ENCODE measurements at places on chromosomes 12 and 14. TPM values are rescaled to one million over a fixed set of nuclear protein-coding genes. Genes with fewer than 3 reads are reported as not detected.

The DLK1 gene
- total RNA-seq, result 592 TPM

DNA sequence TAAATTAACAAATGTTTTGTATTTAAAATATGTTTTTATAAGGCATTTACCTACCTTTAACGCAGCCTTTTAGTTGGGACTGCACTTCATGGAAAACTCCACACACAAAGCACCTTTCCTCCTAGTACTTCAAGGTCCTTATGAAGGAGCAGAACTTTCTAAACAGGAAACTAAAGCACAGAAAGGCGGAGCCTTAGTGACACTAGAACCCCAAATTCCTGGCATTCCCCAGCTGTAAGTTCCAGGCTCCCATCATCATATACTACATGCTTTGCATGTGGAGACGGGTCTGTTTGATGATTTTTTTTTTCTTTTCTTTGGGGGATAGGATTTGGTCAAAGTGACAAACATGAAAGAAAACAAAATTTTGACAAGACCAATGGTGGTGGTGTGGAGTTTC lies 39.5 kb downstream of the STXBP6 start:
- no peak for DNase-seq

The LMNTD1 gene
- total RNA-seq, result not detected

The EP400 gene
- 15.4 TPM for total RNA-seq

DNA sequence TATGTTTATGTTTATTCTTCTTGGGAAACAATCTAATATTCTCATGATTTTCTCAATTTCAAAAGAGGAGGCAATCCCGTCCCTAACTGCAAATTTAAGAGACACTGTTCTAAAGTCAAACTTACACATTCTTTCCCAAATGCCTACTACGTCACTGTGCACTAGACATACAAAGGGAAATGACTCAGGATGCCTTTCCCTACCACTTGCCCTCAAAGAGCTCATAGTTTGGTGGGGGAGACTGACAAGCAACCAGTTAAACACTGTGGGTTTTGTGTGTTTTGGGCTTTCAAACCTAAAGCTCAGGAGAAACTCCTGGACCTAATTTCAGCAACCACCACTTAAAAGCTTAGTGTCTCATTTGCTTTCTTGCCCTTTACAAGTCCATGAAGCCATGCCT lies 58.4 kb downstream of the ATP2B1 start:
- DNase-seq, result no peak

GRCh38 chr12:123388951-123389559 lies 5.1 kb downstream of the KMT5A start:
- no peak for DNase-seq

DNA sequence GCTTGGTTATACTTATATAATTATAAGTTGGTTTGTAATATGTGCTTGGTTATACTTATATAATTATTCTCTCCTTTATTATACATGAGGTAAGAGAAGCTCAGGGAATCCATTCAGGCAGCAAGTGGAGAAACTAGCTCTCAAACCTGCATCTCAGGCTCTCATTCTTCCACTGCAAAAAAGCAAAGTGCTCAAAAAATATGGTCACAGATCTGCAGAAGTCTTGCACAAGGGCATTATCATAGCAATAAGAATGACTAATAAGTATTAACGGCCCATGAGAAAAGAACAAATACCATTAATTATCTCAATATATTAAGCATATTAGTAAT lies 476 bp upstream of the TRAFD1 start:
- DNase-seq, result no peak

DNA sequence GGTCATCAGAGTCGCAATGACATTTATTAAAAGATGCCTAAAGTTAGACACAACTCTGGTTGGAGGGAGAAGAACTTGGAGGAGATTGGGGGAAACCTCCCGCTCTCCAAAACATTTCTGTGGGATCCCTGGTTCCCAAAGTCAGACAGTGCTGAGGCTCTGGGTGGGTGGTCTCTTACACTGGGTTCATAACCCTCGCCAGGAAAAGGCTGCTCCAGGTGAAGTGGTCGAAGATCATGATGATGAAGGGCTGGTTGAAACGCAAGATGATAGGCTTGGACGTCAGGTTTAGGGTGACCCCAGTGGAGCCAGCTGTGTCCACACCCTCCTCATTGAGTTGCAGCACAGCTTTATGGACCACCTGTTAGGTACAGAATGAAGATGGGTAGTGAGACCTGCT lies 11.2 kb upstream of the SERPINA10 start:
- DNase-seq, result no peak

- no peak for DNase-seq
Observed at GRCh38 chr14:61877035-61877390, 114.8 kb downstream of the SNAPC1 start.

GRCh38 chr12:124242529-124243065 lies 52.3 kb upstream of the RFLNA start:
- DNase-seq, result no peak

DNA sequence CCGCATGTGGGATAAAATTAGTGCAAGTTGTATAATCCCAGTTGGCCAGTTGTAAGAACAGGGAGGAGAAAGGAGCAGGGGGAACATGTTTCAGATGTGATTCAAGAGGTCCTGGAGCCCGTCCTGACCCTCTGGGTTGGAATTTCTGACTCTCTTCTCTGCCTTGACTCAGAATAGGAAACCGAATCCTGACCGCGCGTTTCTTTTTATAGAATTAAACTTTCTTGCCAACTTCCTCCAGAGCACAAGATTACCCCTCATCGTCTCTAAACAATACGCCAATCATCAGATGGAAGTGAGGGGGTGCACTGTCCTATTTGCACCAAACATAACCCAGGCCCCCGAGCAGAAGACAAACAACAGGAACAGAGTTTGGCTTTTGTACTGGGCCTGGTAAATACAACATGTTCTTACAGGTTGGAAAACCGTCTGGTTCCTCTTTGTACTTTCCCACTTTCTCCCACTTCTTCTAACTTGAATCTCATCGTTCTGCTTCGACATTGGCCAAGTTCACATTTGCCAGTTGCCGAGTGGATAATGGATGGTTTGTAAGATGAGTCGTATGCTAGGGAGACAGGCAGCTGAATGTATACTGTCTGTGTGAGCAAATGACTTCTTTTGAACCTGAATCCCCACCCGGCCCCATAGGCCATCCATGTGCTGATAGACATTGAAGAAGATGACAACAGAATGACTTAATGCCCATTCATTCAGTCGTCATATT lies 42.6 kb upstream of the MED13L start:
- peak; percentile 89 for DNase-seq

- no peak for DNase-seq
Observed at GRCh38 chr12:52413782-52414345, 7.7 kb upstream of the KRT82 start.

GRCh38 chr14:47365233-47365632 lies 310.2 kb downstream of the MDGA2 start:
- no peak for DNase-seq

DNA sequence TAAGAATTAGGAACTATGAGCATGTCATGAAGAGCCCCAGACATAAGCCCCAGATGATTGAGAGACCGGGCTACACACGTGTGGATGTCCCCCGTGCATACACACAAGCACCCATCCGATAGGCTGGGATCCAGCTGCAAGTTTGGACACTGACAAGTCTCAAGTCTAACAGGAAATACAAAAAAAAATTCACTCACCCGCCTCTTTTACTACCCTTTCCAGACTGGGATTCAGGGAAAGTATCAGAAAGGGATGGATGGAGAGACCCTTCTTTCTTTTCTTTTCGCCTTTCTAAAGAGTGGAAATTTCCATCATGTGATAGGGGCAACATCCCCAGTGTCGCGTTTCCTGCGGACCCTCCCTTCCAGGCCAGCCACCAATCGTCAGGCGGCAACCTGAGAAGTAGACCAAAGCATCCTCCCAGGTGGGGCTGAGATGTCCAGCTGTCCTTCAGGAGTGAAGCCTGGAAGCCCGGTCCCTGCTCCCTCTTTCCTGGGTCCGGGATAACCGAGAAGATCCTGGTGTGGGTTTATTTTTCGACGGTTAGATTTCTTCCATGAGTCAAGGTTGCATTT lies 6.4 kb upstream of the SLC38A4 start:
- peak; percentile 14 for DNase-seq

DNA sequence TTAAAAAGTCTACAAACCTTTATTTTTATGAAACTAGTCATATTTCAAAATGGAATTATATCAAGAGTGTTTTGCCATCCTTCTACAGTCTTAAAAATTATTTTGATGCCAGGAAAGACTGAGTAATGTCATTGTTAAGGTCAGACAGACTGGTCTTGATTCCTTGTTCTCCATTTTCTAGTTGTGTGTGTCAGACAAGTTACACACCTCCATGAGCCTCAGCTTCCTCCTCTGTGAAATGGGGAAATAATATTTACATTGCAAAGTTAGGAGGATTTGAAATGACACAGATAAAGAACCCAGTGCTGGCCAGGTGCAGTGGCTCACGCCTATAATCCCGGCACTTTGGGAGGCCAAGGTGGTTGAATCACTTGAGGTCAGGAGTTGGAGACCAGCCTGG lies 47.4 kb upstream of the ELK3 start:
- DNase-seq, result no peak

The BBOF1 gene
- 10.1 TPM for total RNA-seq

The GPR84 gene
- 2.9 TPM for total RNA-seq

The COCH gene
- total RNA-seq, result 10.4 TPM

- DNase-seq, result no peak
Observed at GRCh38 chr14:95319312-95320077, at the start of gene CLMN. Gene CLMN, minus strand, starts transcription at chr14:95319908. Its CDS starts 116 bp downstream, at chr14:95319792.

GRCh38 chr12:59298296-59298695 lies 297.5 kb upstream of the SLC16A7 start:
- no peak for DNase-seq

DNA sequence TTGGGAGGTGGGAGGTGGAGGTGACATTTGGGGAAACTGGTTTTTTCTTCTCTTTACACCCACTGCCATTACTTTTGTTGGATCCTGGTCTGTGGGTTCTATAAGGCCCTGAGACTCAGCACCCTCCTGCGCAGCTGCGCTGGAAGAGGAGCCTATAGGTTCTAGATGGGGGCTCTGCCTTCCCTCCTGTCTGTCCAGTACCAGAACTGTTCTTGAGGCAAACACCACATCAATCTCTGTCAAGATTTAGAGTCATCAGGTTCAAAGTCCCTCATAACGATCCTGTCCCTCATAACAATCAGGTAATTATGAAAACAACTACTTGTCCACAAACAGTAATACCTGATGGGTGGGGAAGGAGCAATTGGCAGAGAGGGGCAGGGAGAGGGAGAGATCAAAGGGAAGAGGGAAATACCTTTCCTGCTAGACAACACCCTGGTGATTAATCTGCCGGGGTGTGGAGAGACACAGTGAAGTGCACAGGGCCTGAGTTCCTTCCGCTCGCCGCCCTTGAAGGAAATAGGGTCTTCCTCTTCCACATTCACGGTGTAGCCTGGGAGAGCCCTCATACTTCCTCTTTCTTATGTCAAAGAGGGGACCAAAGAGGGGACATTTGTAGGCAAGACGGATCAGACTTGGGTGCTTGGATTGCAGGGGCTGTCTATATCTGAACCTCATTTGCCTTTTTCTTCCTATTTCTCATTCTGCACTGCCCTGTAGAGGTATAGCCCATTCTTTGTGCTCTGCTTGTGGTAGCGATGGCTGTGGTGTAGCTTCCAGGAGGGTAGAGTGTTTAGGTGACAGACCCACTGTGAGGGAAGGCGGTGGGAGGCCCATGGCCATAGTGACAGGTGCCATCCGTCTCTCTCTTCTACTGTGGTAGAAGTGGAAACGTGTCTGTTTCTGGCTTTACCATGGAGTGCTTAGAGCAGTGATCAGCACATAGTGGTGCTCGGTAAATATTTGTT lies 12.6 kb downstream of the GPRC5A start:
- no peak for DNase-seq

The SYNJ2BP gene
- 34.4 TPM for total RNA-seq

The KCNK10 gene
- 2.9 TPM for total RNA-seq

GRCh38 chr14:35331605-35332516 lies 39.7 kb downstream of the PSMA6 start:
- peak; percentile 74 for DNase-seq

The FAM186B gene
- total RNA-seq, result not detected

- peak; percentile 33 for DNase-seq
Observed at GRCh38 chr12:20472102-20472782, 103.9 kb downstream of the PDE3A start.

The OR11G2 gene
- total RNA-seq, result not detected

DNA sequence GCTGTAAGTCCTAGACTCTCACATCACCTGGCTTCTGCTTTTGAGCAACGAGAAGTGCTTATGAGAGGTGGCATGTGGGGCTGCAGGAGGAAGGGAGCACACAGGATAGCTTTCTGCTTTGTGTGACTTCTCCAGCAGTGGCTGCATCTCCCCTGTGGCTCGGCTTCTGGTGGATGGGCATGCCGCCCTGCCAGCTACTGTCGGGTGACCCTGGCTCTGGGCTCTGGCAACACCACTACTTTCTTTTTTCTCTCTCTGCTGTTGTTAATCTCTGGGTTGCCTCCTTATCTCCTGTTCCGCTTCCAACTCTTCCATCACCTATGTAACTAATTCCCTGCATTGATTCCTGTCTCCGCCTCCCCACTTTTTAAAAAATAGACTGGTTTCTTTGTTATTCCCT lies 209.1 kb upstream of the DAAM1 start:
- no peak for DNase-seq

GRCh38 chr14:83568141-83568540 lies 1961.8 kb upstream of the FLRT2 start:
- DNase-seq, result no peak

DNA sequence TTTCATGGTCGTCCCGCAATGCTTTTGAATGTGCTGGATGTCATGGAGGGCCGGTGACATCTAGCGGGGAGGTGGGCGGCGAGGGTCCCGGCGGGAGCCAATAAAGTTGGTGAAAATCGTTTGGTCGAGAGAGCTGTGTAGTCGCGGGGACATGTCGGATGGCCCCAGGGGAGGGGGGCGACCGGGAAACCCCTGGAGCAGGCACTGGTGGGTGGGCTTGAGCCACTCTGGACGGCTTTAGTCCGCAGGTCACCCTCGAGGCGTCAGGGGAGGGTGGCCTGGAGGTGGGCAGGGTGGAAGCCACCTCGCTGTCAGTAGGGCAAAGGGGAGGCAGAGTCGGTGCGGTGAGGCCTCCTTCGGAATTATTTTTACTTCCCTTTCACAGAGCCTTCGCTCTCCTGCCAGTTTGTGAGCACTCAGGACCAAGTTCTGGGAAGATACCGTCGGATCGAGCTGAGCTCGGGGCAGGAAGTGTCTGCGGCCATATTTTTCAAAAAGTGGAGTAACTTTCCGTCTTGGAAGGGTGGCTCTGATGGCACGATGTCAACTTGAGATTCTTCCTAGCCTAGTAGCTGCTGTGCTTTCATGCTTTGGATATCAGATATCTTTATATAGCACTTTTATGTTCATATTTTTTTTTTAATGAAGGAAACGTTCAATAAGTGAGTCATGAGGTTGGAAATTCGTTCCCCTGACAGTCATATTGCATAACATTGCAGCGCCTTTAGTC lies 28.2 kb downstream of the WBP11 start:
- DNase-seq, result peak; percentile 75
